Temporal lobe (tissue), 4 donors: ENCODE measurements at places on chromosomes 2 and 18. TPM values are rescaled to one million over a fixed set of nuclear protein-coding genes. Genes with fewer than 3 reads are reported as not detected.

TEKT4 gene
- total RNA-seq: not detected

C2orf66 gene
- total RNA-seq: 0.25 TPM

GBX2 gene
- total RNA-seq: not detected

TCF23 gene
- total RNA-seq: not detected

LYG2 gene
- not detected for total RNA-seq

TEX44 gene
- total RNA-seq: not detected

KIAA2012 gene
- total RNA-seq: 0.98 TPM

DNER gene
- 75.7 TPM for total RNA-seq

IER3IP1 gene
- total RNA-seq: 15.5 TPM

NUP35 gene
- 35.2 TPM for total RNA-seq

ANKRD30B gene
- total RNA-seq: not detected

RETREG2 gene
- 44.0 TPM for total RNA-seq

CPS1 gene
- total RNA-seq: 2.0 TPM

KIF1A gene
- 181 TPM for total RNA-seq

CPLX4 gene
- total RNA-seq: under 0.01 TPM

REG1B gene
- total RNA-seq: not detected

SERPINB3 gene
- total RNA-seq: not detected

ANKRD30BL gene
- 8.9 TPM for total RNA-seq

ANKRD62 gene
- total RNA-seq: not detected

LIMS4 gene
- total RNA-seq: 0.25 TPM

TSPYL6 gene
- total RNA-seq: under 0.01 TPM

ERICH2 gene
- not detected for total RNA-seq

SIX2 gene
- total RNA-seq: 0.25 TPM

RGPD3 gene
- 0.98 TPM for total RNA-seq

TUBA3E gene
- total RNA-seq: not detected

UGT1A8 gene
- total RNA-seq: not detected

FAM161A gene
- total RNA-seq: 18.2 TPM

FHOD3 gene
- 41.6 TPM for total RNA-seq

COL6A3 gene
- total RNA-seq: 20.4 TPM

UGT1A4 gene
- total RNA-seq: not detected

SLC4A5 gene
- 2.7 TPM for total RNA-seq

HOXD9 gene
- total RNA-seq: not detected

MC5R gene
- 0.25 TPM for total RNA-seq

IL36G gene
- not detected for total RNA-seq

ABCG8 gene
- 0.74 TPM for total RNA-seq

ITGA6 gene
- total RNA-seq: 24.8 TPM

CAPN13 gene
- 0.25 TPM for total RNA-seq

PFN4 gene
- 0.98 TPM for total RNA-seq

LRP1B gene
- total RNA-seq: 52.1 TPM

TRAPPC12 gene
- 46.5 TPM for total RNA-seq

SIX3 gene
- total RNA-seq: 0.49 TPM

NDC80 gene
- total RNA-seq: 3.4 TPM

ZNF521 gene
- 12.5 TPM for total RNA-seq

SERPINB13 gene
- total RNA-seq: under 0.01 TPM

LOXHD1 gene
- 0.25 TPM for total RNA-seq

HOXD8 gene
- total RNA-seq: 0.25 TPM

COLEC12 gene
- 13.8 TPM for total RNA-seq

SCTR gene
- total RNA-seq: 0.49 TPM

REEP1 gene
- 125 TPM for total RNA-seq
